Activated T-cell treated with anti-CD3 and anti-CD28 coated beads for 4 hours (primary cell): ENCODE measurements at places on chromosomes 3 and 15.

GRCh38 chr15:47541562-47541961, 175.7 kb upstream of the SEMA6D start:
- DNase-seq, result no peak

- DNase-seq, result no peak
These were observed 8.0 kb downstream of the ESYT3 start for GRCh38 chr3:138442433-138442832.

- no peak for DNase-seq
These were observed 3.9 kb upstream of the DPP8 start for GRCh38 chr15:65521350-65521749.

DNA sequence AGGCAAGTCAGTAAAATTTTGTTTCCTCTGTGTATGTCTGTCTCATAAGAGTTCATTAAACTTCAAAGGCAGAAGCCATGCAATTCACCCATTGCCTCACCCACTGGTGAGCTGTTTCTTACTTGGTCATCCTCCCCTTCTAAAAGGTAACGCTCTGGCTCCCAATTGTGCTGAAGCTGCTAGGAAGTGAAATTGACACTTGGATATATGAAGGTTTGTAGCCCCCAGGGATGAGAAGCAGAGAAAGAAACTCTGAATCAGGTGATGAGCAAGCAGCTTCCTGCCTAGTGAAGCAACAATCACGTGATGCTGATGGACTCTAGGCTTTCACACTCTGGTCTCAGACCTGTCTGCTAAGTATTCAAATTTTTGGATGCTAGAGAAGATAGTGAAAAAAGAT, 70.7 kb downstream of the CD200R1L start:
- DNase-seq, result no peak

GRCh38 chr3:38610934-38611333, 38.6 kb downstream of the SCN5A start:
- DNase-seq, result no peak
